ENCODE measurements at places on chromosomes 6 and 20.

DNA sequence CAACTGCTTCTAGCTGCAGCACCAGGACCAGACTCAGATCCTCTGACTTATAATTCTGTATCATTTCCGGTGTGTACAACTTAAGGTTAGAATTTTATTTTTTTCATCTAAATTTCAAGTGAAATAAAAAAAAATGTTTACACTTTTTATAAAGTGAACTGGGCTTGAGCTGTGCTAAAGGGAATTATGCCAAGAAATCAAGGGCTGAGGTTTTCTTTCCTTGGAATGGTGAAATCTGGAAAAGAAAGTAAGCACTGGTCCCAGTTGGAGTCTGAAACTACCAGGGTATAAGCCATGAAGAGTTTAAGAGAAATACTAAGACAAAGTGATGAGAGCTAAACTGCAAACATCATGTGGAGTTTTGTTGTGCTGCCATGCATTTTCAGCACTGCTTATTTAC, 21.7 kb upstream of the FYN start:
- no peak for DNase-seq

- no peak for DNase-seq
These were observed 37.3 kb upstream of the APCDD1L start for GRCh38 chr20:58552366-58552934.

DNA sequence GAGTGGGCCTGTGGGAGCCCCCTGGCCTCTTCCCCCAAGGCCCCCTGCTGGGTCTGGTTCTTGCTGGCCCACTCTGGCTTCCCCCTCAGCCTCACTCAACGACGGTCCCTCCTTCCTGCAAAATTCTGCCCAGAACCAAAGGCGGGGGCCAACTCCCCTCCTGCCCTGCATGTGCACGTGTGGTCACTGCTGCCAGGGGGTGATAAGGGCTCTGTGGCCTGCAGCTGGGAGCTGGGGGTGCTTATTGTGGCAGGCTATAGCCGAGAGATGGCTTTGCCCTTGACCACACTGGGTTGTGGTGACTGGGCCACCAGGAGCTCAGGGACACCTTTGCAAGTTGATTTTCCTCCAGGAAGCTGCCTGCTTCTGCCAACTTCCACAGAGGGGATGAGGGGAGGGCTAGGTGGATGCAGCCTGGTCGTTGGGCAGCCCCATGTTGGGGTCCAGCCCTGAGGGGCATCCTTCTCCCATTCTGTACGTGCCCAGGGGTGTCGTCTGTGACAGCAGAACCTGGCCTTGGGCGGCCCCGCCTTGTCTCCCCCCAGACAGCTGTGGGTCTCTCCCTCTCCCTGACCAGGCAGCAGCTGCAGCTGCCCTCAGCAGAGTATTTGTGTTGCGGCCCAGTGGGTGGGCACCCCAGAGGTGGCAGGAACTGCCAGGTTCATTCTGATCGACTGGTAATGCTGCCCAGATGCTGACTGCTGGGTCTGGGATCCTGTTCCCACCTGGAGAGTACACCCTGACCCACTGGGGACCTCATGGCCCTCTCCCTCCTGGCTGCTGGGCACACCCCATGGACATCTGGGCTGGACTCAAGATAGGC, 5.6 kb downstream of the TCEA2 start:
- DNase-seq = no peak

- DNase-seq = no peak
These were observed 236.6 kb downstream of the PLCB1 start for GRCh38 chr20:8368670-8369069.

DNA sequence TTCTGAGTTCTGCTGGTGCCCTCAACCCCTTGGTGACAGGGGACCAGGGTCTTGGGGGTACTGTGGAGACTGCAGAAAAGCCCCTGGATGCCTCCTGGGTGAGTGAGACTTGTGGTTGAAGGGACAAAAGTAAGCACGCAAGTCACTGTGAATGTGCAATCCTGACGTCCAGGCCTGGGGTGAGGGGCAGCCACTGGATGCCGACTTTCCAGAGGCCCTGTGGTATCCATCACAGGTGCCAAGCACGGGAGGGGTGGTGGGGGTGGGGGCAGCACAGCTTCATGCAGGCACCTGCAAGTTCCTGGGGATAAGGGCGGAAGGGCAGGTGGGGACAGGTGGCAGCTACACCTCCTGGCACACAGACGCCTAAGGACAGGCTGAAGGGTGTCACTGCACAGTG, 20.1 kb upstream of the UBE2V1 start:
- no peak for DNase-seq

DNA sequence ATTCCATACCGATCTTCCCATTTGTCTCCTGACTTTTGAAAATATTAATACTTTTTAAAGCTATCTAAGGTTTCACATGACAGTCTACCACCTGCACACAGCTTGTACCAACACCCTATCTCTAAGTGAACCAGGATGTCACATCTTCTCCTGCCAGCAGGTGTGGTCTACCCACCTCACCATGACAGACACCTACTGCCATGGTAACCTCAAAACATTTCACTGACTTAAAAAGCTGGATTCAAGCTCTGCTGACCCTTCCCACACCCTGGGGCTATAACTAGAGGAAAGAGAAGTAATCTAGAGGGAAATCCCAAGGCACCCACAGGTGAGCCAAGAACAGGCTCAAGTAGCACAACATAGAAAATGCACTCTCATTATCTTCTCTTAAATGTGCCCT, 1.2 kb downstream of the SLC17A3 start:
- no peak for DNase-seq

GRCh38 chr6:11685481-11686093, 93.0 kb downstream of the ADTRP start:
- DNase-seq = no peak

GRCh38 chr6:38080889-38081288, 261.4 kb downstream of the ZFAND3 start:
- DNase-seq = no peak

- peak; percentile 49 for DNase-seq
These were observed 30.5 kb upstream of the AKAP12 start for GRCh38 chr6:151209071-151209831.

- no peak for DNase-seq
These were observed 90.2 kb upstream of the SULF2 start for GRCh38 chr20:47875297-47876025.

GRCh38 chr6:150749091-150749670, 116.3 kb upstream of the MTHFD1L start:
- DNase-seq = no peak

DNA sequence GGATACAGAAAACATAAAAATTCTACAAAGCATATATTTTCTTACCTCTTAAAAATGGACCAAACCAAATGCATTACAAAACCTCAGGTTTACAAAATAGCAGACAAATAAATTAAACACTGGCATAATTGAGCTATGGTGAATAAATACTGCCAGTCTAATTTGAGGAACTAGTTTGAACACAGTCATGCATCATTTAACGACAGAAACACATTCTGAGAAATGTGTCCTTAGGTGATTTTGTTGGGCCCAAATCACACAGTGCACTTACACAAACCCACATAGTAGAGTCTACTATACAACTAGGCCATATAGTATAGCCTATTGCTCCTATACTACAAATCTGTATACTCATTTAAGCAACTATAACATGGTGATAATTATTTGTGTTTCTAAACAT, 215.6 kb downstream of the FOXC1 start:
- no peak for DNase-seq

GRCh38 chr6:107390685-107391435, 68.5 kb downstream of the PDSS2 start:
- no peak for DNase-seq

DNA sequence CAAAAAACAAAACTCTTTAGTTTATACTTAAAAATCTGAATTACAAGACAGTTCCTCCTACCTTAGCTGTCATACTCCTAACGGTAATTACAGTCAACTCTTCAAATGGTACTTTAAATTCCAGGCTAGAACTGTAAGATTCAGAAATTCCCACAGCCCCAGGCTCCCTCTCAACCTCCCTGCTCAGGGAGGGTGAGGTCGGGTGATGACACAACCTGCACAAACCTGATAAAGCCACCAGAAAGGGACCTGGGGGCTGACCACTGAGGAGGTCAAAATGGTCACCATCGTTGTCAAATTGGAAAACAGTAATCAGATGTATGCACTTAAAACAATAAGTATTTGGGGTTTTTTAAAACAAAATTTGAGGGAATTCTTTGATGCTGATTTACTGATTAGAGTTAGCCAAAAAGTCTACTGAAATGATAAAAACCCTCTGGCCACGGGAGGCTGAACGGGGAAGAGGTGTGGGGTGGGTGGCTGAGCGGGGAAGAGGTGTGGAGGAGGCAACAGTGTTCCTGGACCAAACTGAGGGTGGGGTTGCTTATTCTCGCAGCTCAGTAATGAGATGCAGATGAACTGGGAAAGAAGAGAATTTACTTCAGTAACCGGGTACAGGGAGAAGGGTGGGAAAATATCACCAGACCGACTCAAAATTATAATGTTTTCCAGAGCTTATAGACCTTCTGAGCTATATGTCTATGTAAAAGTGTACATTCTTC, 52.4 kb downstream of the SLC22A1 start:
- no peak for DNase-seq

- DNase-seq = no peak
These were observed 75.5 kb downstream of the NOL4L start for GRCh38 chr20:32509639-32510066.

GRCh38 chr6:32772656-32773055, 9.3 kb upstream of the HLA-DQB2 start:
- no peak for DNase-seq

DNA sequence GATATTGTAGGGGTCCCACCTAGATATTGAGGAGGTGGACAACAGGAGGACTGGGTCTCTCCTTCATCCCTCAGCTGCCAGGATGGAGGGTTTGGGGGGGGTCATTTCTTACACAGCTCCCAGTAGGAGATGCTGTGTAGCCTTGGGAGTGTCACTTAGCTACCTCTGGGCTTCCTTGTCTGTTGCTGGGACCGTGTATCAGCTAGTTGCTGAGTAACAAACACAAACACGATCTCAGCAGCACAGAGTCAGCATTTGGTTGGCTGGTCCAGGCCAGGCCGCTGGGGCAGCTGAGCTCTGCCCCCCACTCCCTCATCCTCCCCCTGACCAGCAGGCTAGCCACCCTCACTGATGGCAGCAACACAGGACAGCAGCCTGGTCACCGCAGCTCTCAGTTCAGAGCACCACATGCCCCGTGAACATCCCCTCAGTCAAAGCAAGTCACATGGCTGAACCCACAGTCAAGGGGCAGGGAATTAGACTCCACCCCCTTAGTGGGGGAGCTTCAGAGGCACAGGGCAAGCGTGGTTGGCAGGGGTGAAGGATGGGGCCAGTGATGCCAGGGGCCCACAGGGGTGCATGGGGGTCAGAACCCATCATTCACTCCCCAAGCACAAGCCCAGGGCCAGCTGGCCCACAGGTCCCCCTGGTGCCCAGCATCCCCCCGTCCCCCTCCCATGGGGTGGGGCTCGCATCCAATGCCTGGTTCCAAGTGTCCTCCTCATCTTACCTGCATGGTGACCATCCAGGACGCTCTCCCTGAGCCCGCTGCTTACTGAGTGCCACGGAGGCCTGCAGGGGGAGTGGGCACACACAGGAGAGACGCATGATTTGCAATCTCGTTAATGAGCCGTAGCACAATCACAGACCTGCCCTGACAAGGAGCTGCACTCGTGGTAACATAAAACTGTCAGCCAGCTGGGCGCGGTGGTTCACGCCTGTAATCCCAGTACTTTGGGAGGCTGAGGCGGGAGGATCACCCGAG, 112.4 kb downstream of the TAF4 start:
- DNase-seq = no peak

GRCh38 chr20:47795214-47795907, 10.1 kb upstream of the SULF2 start:
- no peak for DNase-seq

DNA sequence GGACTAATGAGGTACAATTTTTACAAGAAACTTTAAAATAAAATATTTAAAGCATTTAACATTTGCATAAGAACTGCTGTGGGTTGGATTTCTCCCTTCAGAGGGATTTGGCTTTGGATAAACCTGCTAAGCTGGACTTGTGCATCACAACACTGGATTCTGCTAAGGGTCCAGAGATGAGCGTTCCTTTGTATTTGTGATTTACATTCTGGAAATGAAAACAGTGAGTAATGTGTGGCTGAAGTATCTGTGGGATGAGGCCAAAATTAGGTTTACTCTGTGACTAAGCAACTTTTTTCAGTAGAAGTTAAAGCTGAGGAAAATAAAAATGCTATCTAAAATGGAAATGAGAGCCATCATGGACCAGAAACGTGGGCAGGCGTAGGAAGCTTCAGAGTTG, 494.3 kb downstream of the EPM2A start:
- DNase-seq = no peak

DNA sequence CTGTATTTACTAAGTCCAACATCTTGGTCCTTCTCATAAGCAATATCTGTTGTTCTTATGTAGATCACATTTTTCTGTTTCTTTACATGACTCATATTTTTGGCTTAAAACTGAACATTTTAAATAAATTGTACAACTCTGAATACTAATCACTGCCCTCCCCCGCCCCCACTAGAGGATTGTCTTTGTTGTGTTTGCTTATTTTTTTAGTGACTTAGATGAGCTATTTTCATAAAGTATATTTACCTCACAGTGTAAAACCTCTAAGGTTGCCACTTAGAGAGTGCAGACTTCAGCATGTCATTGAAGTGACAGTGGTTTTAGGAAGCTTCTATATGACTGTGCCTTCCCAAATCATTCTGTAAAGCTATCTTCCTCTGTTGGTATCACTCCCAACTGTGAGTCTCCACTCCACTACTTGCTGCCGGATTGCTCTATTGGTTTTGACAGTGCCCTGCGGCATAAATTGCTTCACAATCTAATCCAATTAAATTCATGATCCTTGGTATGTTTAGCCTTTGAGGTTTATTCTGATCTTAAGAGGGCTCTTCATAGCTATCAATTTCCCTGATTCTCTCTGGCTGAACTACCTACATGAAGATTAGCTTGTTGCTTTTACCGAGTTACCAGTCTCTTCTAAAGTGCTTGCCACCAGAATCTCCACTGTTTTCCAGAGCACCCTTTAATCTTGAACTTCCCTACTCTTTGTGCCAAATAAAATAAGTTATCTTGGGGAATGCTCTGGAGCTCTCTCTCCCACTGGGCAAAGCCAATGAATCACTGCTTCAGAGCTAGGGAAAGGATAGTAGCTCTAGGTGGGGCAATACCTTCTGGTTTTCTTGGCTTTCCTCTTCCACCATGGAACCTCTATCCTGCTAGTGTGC, 33.0 kb downstream of the SPTLC3 start:
- no peak for DNase-seq

- DNase-seq = no peak
These were observed 11.8 kb downstream of the TCF15 start for GRCh38 chr20:598133-598850.

- DNase-seq = no peak
These were observed 24.5 kb downstream of the PRPF6 start for GRCh38 chr20:64005394-64005793.

DNA sequence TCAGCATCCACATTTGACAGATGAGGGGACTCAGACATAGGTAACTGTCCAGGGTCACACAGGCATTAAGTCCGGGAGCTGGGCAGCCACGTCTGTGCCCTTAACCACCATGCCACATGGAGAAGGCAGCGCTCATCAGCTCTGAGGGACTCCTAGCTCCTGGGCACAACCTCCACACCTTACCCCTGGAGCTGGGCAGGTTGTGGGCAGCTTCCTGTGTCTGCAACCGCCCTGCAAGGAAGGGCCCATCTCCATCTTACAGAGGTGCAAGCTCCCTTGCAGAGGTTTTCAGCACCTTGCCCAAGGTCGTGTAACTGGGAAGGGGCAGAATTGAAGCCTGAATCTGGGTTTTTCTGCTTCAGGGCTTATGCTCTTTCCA, 7.9 kb downstream of the CCDC167 start:
- no peak for DNase-seq

- no peak for DNase-seq
These were observed 98.7 kb upstream of the SGK1 start for GRCh38 chr6:134416418-134417154.

- no peak for DNase-seq
These were observed 1.1 kb upstream of the LSM14B start for GRCh38 chr20:62120990-62121775.
